Skin of body (tissue), 3 donors: ENCODE measurements at places on chromosomes 6 and 20.

- no peak for DNase-seq
Observed at GRCh38 chr20:59247731-59248684, 52.4 kb upstream of the EDN3 start.

DNA sequence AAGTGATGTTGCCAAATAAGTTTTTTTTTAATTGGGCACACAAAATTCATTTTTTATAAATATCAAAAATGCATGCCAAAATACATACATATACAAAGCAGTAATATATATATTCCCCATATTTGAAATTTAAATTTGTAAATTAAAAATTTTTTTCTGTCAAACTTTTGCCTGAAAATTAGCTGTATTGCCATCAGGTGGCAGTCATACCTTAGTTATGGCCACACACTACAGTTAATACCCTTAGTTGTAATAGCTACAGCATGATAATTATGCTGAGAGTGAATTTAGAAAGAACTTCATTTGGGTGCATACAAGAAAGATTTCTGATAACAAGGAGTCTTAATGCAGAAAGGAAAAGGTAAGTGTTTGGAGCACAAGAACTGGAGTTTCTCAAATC is 46.2 kb upstream of the SDHAF4 start:
- no peak for DNase-seq

DNA sequence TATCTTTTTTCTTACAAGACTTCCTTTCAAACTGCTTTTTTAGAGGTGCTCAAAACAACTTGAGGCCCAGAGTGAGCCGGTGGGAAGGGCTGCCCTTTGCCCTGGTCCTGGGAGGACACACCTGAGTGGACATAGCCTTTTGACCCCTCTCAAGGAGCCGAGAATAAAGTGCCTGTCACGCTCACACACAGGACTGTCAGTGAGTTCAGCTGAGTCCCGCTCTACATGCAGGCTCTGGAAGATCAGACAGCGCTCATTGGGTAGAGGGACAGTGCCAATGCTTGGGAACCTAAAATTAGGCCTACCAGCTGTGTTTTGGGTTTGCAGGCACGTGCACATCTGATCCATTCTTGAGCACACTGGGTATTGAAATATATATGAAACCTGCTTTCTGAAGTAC is 387.8 kb downstream of the CD83 start:
- DNase-seq: no peak

DNA sequence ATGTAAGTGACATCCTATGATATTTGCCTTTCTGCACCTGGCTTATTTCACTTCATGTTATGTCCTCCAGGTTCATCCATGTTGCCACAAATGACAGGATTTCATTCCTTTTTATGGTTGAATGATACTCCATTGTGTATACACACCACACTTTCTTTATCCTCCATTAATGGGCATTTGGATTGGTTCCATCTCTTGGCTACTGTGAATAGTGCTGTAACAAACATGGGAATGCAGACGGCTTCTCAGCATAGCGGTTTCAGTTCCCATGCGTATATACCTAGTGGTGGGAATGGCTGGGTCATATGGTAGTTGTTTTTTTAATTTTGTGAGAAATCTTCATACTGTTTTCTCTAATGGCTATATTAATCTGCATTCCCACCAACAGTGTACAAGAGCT is 14.8 kb downstream of the MTHFD1L start:
- no peak for DNase-seq

- DNase-seq: peak; percentile 42
Observed at GRCh38 chr20:40945754-40946450, 82.7 kb upstream of the TOP1 start.

DNA sequence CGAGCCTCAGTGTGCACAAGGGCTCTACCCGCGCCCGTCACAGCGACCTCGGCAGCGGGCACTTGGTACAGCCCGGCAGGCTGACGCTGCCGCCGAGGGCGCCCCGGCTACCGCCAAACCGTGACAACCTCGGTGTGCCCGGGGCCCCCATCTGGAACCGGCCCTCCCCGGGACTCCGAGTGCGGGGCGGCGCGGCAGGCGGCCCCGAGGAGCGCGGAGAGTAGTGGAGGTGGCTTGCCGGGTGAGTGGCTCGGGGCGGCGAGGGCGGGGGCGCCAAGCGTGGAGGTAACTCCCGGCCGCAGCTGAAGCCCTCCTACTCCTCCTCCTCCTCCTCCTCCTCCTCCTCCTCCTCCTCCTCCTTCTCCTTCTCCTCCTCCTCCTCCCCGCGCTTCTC is at the start of gene ISM1:
ISM1 (plus strand) TSS at position 371 of the 394 bp plus-strand sequence. CDS start 503 bp downstream, outside the sequence.
- DNase-seq: no peak

DNA sequence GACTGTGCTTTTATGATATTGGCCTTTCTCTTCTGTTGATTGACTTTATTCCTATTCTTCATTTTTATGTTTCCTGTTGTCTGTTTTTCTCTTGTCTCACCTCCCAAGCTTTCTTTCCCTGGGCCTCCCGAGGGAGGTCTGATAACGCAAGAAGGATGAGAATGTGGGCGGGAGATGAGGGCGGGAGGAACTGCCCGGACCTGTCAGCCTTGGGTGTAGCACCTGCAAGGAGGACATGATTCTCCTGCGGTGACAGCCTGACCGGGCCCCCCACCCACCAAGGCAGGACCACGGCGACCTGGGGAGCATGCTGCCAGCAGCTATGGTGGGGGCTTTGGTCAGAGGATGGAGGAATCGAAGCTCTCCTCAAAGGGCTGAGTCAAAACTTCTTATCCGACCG is 86.9 kb downstream of the PLEKHG1 start:
- no peak for DNase-seq
